ENCODE measurements at places on chromosomes 5 and 9.
A peak's percentile ranks its signal among the peaks of the same experiment; 100 is the strongest.

GRCh38 chr9:706606-707459, 134.7 kb upstream of the DMRT1 start:
- peak; percentile 8 for DNase-seq

GRCh38 chr9:19828576-19829109, 39.8 kb upstream of the SLC24A2 start:
- no peak for DNase-seq

DNA sequence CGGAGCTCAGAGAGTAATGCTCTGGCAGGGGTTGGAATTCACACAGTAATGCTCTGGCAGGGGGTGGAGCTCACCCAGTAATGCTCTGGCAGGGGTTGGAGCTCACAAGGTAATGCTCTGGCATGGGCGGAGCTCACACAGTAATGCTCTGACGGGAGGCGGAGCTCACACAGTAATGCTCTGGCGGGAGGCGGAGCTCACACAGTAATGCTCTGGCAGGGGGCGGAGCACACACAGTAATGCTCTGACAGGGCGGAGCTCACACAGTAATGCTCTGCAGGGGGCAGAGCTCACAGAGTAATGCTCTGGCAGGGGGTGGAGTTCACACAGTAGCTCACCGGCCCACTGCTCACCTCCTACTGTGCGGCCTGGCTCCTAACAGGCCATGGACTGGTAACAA, 47.2 kb upstream of the LPCAT1 start:
- no peak for DNase-seq

- no peak for DNase-seq
These were observed 1.7 kb downstream of the ENDOG start for GRCh38 chr9:128819716-128820664.

- DNase-seq = no peak
These were observed 43.2 kb upstream of the NR3C1 start for GRCh38 chr5:143446535-143447226.
